ENCODE measurements at places on chromosomes 13 and 19.

DNA sequence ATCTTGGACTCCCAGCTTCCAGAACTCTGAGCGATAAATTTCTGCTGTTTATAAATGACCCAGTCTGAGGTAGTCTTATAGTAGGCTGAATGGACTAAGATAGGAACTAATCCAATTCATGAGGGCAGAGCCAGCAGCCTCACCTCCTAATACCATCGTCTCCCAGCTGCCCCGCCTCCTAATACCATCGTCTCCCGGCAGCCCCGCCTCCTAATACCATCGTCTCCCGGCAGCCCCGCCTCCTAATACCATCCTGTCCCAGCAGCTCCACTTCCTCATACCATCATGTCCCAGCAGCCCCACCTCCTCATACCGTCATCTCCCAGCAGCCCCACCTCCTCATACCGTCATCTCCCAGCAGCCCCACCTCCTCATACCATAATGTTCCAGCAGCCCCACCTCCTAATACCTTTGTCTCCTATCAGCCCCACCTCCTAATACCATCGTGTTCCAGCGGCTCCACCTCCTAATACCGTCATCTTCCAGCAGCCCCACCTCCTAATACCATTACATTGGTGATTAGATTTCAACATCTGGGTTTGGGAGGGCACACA, 2.4 kb upstream of the ARGLU1 start:
- DNase-seq, result peak; percentile 12

DNA sequence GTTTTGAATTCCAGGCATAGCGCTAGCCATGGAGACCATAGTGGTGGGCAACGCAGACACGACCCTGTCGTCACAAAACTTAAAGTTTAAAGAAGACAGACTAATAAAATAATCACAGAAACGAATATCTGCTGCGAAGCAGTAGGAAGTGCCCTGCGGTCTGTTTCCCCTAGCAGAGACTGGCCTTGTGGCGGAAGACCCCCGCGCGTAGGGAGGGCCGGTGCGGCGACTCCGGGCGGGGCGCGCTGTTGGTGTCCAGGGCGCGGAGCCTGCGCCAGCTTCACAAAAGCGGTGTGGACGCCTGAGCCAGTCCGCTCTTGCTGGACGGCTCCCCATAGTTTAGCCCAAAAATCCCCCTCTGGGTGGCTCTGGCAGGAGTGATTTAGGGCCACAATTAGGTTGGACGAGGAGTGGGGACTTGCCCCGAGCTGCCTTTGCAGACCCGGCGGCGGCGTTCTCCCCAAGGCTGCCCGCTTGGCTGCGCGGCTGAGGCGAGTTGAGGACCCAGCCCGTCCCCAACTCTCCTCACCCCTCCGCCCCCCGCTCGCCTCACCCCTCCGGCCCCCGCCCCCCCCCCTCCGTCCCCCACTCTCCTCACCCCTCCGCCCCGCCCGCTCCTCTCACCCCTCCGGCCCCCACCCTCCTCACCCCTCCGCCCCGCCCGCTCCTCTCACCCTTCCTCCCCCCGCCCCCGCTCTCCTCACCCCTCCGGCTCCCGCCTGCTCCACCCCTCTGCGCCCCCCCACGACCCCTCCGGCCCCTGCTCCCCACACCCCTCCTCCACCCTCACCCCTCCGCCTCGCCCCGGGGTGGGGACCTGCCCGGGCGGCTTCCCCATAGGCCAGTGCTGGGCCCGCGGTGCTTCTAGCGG, 14.2 kb upstream of the LATS2 start:
- no peak for DNase-seq

GRCh38 chr19:45973553-45974338, at the start of gene NOVA2:
Gene NOVA2 (minus strand): TSS chr19:45973865. CDS start chr19:45973351, 514 bp downstream.
- no peak for DNase-seq

DNA sequence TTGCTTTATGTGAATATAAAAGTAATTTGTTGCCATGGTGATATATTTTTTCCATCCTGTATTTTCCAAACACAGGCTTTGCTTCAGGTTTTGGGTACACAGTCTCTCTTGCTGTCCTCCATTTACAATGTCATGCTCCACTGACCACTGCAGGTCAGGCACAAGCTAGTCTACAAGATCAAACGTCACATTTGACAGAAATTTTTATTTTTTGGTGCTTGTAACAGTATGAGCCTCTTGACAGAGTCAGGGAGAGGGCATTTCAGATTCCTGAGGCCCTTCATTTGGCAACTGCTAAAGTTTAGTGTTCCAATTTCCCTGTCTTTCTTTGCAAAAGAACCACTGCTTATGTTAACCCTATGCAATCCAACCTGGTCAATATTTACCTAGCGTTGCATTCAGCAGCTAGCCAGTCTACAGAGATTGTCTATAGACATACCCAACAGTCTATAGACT, 175.0 kb downstream of the RFC3 start:
- no peak for DNase-seq

DNA sequence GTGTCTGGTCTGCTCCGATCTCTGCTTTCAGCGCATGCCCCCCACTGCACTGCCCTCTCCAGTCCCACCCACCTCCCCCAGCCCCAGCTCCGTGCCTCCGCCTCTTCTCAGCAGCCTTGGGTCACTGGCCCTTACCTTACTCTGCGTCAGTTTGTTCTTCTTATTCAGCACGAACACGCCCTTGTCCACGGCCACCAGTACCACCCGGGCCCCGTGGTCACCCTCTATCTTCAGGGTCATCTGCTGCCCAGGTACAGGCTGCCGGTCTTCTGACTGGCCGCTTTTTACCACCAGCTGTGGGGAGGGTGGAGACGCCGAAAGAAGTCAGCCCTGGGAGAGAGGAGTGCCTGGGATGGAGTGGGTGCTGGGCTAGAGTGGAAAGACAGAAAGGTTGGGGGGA, 10.9 kb downstream of the C3 start:
- DNase-seq, result no peak

- no peak for DNase-seq
These were observed 39.3 kb downstream of the RFXAP start for GRCh38 chr13:36858290-36858689.

GRCh38 chr13:59356607-59357006, 807.1 kb downstream of the DIAPH3 start:
- DNase-seq, result no peak

DNA sequence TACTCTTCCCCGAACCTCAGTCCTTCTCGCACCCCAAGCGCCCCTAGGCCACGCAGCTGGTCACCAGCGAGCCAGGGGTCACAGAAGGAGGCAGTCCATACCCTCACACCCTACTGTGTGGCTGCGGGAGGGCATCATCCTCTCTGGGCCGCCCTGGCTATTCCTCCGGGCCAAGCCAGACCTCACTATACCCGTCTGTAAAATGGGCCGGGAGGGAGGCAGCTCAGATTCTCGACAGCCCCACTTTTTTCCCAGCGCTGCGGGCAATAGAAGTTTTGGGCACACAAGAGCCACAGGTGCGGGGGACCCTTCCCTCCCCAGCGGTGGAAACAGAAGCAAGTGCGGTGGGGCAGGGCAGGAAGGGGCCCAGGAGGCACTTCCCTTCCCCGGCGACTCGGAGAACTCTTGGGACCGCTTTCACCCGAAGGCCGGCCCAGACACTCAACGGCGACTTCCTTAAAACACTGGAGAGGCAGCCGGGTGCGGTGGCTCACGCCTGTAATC, 5.6 kb upstream of the ARRDC2 start:
- DNase-seq, result no peak

DNA sequence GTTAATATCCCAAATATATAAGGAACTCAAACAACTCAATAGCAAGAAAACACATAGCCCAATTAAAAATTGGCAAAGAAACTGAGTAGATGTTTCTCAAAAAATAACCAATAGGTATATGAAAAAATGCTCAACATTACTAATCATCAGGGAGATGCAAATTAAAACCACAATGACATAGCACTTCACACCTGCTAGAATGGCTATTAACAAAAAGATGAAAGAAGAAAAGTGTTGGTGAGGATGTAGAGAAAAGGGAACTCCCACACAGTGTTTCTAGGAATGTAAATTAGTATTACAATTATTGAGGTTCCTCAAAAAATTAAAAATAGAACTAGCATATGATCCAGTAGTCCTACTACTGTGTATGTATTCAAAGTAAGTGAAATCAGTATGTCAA, 1212.8 kb downstream of the DIAPH3 start:
- no peak for DNase-seq

DNA sequence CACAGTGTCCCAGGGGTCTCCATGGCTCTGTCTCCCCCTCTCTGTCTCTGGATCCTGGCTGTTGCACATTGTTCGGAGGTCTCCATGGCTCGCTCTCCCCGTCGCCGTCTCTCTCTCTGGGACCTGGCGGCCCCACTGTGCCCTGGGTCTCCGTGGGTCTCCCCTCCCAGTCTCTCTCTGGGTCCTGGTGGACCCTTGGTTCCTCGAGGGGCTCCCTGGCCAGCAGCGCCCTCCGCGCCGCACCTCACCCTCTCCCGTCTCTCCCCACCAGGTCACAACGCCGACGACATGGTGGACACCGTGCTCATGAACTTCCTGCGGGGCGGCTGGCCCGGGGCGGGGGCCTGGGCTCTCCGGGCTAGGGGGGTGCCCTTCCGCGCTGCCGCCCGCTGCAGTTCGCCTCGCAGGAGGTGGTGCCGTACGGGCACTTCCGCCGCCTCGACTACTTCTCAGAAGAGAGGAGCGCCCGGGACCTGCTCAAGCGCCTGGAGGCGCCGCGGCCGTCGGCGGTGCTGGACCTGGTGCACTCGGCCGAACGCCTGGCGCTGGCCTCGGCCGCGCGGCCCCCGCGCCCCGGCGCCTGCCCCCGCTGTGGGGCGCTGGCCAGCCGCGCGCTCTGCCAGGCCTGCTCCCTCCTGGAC, 29.1 kb downstream of the SIGLEC5 start:
- no peak for DNase-seq

DNA sequence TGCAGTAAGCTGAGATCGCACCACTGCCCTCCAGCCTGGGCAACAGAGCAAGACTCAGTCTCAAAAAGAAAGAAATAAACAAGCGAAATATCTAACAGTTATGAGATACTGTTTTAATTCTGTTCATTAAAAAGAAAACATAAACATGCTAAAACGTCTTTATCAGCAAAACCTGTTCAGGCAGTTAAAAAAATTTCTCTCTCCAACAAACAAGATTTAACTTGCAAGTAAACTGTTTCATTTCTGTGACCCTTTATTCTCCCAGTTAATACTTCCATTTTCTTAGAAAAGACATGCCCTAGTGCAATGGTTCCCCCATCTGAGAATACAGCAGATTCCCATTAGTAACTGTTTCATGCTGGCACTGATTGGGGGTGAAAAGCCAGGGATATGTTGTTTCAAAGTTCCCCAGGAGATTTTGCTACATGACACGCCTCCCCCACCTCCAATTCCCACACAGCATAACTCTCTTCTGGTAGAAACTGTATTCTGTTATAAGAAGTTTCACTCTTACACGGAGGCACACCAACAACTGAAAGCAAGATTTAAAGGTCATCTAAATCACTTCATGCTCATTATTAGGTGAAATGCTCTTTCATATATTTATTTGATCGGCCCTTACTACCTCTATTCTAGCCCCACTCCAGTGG, 24.4 kb downstream of the ELF1 start:
- DNase-seq, result no peak

GRCh38 chr19:1513499-1514294, 878 bp upstream of the ADAMTSL5 start:
- no peak for DNase-seq

DNA sequence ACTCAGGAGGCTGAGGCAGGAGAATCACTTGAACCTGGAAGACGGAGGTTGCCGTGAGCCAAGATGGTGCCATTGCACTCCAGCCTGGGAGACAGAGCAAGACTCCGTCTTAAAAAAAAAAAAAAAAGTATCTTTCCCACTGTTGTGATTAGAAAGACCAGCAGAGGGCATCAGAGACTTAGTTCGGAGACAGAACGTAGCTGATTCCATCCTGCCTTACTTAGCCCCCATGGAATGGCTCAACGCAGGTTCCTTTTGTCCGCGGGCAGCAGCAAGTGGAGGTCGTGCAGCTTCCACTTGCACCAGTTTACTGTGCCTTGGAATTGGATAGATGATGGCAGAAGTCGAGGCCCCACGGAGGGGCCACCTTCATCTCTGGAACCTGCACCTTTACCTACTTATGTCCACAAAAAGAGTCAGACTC, 8.1 kb downstream of the TIMM29 start:
- DNase-seq, result no peak

- DNase-seq, result no peak
These were observed 212.5 kb downstream of the DLEU7 start for GRCh38 chr13:50631041-50631440.

GRCh38 chr19:41705393-41706174, 2.8 kb upstream of the CEACAM5 start:
- DNase-seq, result no peak

DNA sequence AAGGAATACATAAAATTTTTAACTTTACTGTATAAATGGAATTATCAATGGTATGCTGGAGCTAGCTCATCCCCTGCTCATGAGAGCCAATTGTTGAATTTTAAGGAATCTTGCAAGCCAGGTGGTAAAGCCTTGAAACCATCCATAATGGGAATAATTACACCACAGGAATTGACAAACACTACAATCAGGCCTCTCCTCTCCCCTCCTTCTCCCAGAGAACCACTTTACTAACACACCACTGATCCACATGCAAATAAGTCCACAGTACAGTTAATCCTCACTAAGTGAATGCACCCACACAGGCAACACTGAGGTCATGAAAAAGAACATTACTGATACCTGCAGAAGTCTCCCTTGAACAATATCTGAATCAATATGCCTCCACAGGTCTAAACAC, 140.5 kb downstream of the KLF12 start:
- no peak for DNase-seq

DNA sequence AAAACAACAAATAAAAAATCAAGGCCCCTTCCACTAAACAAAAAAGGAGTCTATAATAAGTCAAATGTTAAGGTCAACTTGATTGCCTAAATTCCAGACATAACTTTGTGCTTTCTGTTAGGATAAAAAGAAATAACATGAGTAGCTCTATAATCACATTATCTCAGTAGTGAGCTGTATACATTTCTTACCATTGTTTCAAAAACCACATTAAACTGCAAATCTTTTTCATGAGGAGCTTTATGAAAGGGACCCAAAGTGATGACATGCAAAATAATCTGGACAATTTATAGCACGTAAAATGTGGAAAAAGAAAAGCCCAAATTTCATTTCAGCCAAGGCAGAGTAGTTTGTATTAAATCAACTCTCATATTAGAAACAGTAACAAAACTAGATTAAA, 269.2 kb downstream of the KLF12 start:
- DNase-seq, result no peak

- no peak for DNase-seq
These were observed 460.3 kb downstream of the TSHZ3 start for GRCh38 chr19:30888937-30889336.

GRCh38 chr19:4911314-4911713, 2.0 kb downstream of the UHRF1 start:
- DNase-seq, result no peak

Measured in activated CD4-positive, alpha-beta T cell treated with anti-CD3 and anti-CD28 coated beads, Interleukin-2, amount 50 U/mL, for 24 hours (primary cell).